ENCODE measurements at places on chromosomes 7 and 10.

DNA sequence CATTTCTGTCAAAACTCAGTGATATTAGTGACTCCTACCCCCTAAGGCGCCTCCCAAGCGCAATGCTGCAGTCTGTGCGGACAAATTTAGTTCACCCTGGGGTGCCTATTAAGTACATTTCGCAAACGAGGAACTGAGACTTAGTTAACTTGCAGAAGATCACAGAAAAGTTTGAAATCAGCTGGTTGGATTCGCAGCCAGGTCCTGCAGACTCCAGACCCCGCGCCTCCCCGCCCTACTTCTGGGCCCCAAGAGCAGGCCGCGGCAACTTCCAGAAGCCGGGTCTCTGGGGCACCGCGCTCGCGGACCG, 588 bp downstream of the CYREN start:
- H3K36me3 ChIP-seq = peaks cover 32% of the 10 kb centered on the region
- H3K4me3 ChIP-seq = peak overlapping the region; percentile 94
- H3K27ac ChIP-seq = peak overlapping the region; percentile 99
- peaks cover 45% of the 10 kb centered on the region for H3K4me1 ChIP-seq
- DNase-seq = no peak
- H3K27me3 ChIP-seq = no peaks in the 10 kb centered on the region

GRCh38 chr7:97064972-97065587, 40.4 kb upstream of the DLX5 start:
- no peaks in the 10 kb centered on the region for H3K27me3 ChIP-seq
- H3K27ac ChIP-seq = no peak overlapping the region
- no peak overlapping the region for H3K4me3 ChIP-seq
- no peaks in the 10 kb centered on the region for H3K4me1 ChIP-seq

DNA sequence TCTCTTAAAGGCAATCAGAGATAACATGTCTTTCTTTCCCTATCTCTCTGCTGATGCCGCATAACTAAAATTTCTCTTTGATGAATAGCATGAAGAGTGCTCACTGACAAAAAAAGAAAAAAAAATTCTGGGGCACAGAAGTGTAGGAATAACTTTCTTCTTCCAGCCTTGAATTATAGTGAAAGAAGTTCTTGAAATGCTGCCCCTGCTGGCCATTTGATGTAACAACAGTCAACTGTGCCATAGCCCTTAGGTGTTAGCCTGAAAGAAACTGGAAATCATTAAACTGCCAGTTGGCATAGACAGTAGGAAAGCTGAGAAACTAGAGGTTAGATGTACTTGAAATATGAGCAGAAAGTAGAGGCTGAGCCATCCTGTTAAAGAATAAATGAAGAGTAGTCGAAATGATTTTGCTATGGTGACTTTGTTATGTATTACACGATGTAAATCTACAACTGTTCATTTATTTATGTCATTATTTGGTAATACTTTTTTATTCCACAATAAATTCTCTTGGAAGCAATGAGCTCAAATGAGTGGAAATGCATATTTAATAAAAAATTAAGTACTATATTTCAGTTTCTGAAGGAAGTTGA, 48.3 kb upstream of the FAM171A1 start:
- no peak overlapping the region for H3K27ac ChIP-seq
- H3K27me3 ChIP-seq = no peaks in the 10 kb centered on the region
- no peaks in the 10 kb centered on the region for H3K36me3 ChIP-seq
- no peak overlapping the region for H3K4me3 ChIP-seq
- H3K4me1 ChIP-seq = no peaks in the 10 kb centered on the region

GRCh38 chr10:116444527-116445142, 17.0 kb downstream of the PNLIPRP3 start:
- H3K27me3 ChIP-seq = no peaks in the 10 kb centered on the region
- no peak for DNase-seq
- H3K27ac ChIP-seq = no peak overlapping the region
- no peaks in the 10 kb centered on the region for H3K36me3 ChIP-seq
- H3K4me1 ChIP-seq = no peaks in the 10 kb centered on the region
- H3K4me3 ChIP-seq = no peak overlapping the region

DNA sequence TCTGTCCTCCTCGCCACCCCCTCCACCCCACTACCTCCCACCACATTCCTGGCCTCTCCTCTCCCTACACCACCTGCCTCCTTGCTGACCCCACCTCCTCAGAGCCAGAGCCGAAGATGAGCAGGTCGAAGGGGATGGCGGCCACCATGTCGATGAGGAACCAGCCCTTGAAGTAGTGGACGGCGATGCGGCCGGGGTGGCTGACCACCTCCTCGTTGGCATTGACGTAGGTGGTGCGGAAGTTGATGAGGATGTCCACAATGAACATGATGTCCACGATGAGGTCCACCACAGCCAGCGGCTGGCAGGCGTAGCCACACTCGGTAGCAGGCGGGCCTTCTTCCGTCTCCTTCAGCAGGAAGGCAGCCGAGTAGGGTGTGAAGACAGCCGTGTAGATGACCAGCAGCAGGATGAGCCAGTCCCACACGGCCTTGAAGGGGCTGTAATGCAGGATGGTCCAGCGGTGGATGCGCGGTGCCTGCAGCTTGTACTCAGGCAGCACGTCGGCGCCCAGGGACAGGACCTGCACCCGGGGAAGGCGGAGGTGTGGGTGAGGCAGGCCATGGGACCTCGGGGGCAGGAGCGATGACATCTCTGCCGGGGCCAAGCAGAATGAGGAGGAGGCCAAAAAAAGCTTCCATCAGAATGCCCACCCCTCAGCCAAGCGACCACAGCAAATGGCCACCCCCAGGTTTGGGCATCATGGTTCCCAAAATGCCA, 25.6 kb downstream of the KCNH2 start:
- no peak overlapping the region for H3K27ac ChIP-seq
- no peak overlapping the region for H3K4me3 ChIP-seq
- no peaks in the 10 kb centered on the region for H3K36me3 ChIP-seq
- no peak for DNase-seq

DNA sequence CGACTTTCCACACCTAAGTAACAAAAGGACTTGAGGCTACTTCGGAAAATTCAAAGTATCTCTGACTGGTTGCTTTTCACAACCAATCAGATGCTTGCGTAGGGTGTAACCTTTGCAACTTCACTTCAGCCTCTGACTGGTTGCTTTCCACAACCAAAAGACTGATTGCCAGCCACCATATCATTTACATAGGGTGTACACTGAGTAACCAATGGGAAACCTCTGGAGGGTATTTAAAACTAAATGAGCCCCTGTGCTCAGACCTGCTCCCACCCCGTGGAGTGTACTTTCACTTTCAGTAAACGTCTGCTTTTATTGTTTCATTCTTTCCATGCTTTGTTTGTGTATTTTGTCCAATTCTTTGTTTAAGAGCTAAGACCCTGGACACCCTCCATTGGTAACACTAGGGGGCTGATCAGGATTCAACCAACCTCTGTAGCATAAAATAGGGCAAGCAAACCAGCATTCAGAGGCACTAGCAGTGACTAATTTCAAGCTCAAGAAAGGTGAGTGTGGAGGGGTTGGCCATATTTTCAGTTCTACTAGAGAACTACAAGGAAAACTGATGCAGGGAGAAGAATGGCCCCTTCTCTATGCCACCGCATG, 390.8 kb downstream of the POM121L12 start:
- H3K4me3 ChIP-seq = no peak overlapping the region
- no peaks in the 10 kb centered on the region for H3K36me3 ChIP-seq
- H3K27me3 ChIP-seq = no peaks in the 10 kb centered on the region
- no peaks in the 10 kb centered on the region for H3K4me1 ChIP-seq

DNA sequence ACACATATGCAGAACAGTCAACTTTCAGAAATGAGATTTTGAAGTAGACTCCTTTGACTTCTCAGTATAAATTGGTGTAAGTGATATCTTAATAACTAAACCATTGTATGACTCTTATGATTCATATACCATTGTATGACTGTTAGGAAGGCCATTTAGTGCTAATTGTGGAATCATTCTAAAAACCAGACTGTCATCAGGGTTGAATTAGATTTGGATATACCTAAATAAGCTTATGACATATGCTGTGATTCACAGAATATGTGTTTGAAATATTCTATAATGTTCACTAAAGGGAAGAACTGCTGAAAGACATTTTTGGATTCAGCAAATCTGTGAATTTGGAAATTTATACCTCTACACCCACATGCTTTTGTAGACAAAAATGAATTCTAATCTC, 438.1 kb downstream of the MDFIC start:
- H3K4me3 ChIP-seq = no peak overlapping the region
- no peak for DNase-seq
- no peaks in the 10 kb centered on the region for H3K27me3 ChIP-seq
